ENCODE measurements at places on chromosomes 6 and 20.

DNA sequence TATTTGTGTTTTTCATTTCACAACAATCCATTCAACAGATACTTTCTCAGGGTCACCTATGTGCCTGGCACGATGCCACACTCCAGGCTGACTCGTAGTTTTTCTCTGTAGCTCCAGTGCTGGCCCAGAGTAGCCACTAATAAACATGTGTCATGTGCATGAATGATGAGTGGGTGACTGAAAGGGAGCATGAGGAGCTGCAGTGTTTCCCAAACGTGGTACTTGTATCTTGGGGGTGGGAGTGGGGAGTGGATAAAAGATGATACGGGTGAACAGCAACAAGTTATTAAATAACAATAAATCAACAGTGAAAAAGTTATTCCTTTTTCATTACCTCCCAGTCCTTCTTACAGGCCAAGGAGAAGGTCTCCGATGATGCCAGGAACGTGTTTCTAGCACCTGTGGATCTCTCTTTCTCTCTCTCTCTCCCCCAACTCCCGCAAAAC lies 17.1 kb downstream of the SRXN1 start:
- no peak for DNase-seq

DNA sequence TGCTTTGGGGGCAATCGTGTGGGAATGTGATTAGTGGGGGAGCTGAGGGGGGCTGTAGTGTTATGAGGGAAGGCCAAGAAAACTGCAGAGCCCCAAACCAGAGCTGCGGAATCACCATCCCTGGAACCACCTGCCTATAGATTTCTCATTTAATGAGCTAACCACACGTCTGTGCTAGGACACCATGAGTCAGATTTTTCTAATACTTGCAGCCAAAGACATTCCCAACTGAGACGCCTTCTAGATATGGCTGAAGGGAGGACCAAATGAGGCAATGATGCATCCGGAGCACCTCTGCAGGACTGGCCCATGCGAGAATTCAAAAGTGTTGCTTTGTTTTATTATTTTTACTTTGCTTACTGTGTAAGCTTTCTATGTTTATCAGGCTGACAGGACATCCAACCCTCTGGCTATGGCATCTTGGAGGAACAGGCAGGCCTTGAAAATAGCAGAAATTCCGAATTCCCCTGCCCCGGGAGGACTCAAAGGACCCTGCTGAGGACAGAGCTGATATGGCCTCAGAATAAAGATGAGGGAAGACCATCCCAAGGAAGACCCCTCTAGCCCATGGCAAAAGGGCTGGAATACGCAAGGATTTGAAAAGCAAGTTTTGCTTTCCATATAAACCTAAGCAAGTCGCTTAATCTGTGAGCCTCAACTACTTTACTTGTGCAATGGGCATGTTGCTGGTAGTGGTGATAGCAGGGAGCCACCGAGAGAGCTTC lies 3.1 kb upstream of the PTGIS start:
- no peak for DNase-seq

GRCh38 chr6:170212956-170213636 lies 77.8 kb downstream of the DLL1 start:
- no peak for DNase-seq

GRCh38 chr6:56339524-56339923 lies 92.1 kb upstream of the COL21A1 start:
- no peak for DNase-seq

GRCh38 chr6:54308289-54308985 lies at the start of gene TINAG:
TSS of gene TINAG (plus strand) at chr6:54308441. CDS start at chr6:54308551, 110 bp downstream.
- no peak for DNase-seq

GRCh38 chr6:15008269-15008668 lies 237.6 kb upstream of the JARID2 start:
- DNase-seq: no peak

- no peak for DNase-seq
Observed at GRCh38 chr6:1716868-1717267, 107.2 kb downstream of the FOXC1 start.

GRCh38 chr6:70797625-70798024 lies 129.9 kb downstream of the SMAP1 start:
- no peak for DNase-seq

DNA sequence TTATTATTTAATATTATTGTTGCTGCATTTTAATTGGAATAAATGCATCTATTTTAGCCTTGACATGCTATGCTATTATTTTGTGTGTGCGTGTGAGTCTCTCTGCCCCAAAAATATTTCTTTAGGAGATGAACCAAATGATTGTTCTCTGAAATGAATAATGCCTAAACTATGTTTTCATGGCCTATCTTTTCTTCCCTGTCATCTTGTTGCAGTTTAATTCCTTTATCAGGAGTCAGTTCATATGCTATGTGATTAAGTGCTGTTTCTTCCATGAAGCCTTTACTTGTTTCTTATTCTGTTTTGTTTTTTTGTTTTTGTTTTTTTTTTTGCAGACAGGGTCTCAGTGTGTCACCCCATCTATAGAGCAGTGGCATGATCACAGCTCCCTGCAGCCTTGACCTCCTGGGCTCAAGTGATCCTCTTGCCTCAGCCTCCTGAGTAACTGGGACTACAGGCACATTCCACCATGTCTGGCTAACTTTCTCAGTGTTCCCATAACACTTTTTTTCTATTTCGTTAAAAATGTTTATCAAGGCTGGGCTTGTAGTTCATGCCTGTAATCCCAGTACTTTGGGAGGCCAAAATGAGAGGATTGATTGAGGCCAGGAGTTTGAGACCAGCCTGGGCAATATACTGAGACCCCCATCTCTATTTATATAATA lies 25.7 kb downstream of the TPX2 start:
- DNase-seq: no peak

- DNase-seq: no peak
Observed at GRCh38 chr6:115551527-115551926, 509.2 kb downstream of the FRK start.
